ENCODE measurements at places on chromosomes 12 and 14.
A peak's percentile ranks its signal among the peaks of the same experiment; 100 is the strongest.

- no peak for DNase-seq
Observed at GRCh38 chr12:107894589-107894988, 120.1 kb downstream of the ASCL4 start.

DNA sequence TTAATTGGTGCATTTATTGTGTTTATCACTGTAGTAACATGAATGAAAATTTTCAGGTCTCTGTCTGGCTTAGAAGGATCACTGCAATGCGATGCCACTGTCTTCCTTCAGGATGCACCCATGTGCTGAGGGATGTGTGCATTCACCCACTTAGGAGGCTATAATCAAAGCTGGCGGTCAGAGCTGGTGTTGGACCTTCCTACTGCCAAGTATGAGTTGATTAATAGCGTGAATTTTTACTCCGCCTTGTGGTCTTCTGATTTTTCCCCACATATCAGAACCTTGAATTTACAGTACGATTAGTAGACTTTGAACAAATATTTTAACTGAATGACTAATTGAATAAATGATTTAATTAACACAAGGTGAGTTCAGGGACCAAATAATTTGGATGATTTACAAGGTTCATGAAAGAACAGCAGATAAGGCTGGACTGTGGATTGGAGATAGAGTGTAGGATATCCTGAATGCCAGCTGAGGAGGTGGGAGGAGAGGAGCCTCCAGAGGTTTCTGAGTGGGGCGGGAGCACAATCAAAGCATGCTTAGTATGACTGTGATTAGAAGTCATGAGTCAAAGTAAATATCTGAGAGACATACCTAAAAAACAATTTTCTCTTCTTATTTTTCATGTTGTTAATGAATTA is 50.1 kb downstream of the RERG start:
- no peak for DNase-seq

DNA sequence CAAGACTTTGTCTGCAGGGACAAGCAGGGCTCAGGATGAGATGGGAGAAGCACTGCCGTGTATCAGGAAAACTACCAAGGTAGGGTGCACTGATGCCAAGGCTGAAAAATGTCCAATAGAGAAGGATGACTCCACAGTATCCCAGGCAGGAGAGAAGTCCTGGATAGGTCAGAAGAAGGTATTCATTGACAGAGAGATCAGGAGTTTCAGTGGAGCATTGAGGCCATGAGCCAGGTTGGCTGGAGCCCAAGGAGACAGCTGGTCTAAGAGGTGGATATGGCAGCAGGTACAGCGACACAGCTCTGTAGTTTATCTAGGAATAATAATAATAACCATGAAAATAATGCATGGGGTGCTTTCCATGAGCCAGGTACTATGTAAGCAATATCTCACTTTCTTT is 180.9 kb downstream of the EXOC5 start:
- no peak for DNase-seq

GRCh38 chr12:32139064-32139421 is 32.4 kb downstream of the BICD1 start:
- DNase-seq, result no peak

DNA sequence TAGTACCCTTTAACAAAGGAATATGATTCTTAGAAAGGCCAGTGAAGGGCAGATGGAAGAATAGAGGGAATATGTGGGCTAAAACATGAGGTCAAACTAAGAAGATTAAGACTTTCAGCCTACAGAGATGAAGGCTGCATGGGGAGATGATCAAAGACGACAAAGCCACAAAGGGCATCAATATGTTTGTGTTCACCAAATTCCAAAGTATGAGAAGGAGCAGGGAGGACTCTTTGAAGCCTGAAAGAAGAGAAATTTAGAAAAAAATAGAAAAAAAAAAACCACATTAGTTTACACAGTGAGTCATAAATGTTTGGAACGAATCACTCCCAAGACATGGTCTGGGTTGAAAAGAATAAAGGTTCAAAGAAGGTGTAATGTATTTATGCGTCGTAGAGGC is 131.8 kb downstream of the NEDD1 start:
- no peak for DNase-seq

DNA sequence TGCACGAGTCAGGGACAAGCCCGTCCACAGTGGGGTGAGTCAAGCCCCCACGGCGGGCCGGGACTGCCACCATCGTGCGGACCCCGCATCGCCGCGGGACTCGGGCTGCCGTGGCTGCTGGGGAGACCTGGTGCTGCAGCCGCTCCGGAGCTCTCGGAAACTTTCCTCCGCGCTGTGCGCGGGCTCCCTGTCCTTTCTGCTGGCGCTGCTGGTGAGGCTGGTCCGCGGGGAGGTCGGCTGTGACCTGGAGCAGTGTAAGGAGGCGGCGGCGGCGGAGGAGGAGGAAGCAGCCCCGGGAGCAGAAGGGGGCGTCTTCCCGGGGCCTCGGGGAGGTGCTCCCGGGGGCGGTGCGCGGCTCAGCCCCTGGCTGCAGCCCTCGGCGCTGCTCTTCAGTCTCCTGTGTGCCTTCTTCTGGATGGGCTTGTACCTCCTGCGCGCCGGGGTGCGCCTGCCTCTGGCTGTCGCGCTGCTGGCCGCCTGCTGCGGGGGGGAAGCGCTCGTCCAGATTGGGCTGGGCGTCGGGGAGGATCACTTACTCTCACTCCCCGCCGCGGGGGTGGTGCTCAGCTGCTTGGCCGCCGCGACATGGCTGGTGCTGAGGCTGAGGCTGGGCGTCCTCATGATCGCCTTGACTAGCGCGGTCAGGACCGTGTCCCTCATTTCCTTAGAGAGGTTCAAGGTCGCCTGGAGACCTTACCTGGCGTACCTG is 1.1 kb downstream of the PDE3A start:
- DNase-seq, result peak; percentile 65

GRCh38 chr14:77240336-77240915 is 30.6 kb downstream of the NGB start:
- no peak for DNase-seq

- DNase-seq, result peak; percentile 85
Observed at GRCh38 chr14:88955455-88955854, 131.0 kb downstream of the TTC8 start.

DNA sequence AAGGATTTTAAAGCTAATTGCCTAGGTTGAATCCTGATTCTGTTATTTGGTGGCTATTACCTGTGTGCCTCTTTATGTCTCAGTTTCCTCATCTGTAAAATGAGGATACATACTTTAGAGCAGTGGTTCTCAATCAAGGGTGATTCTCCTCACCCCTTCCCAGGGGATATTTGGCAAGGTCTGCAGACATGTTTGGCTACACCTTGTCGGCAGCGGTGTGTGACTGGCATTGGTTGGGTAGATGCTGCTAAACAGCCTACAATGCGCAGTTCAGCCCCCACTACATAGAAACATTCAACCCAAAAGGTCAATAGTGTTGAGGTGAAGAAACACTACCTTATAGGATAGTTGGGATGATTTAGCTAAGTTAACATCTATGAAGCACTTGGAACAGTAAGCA is 23.4 kb downstream of the LDHB start:
- no peak for DNase-seq

DNA sequence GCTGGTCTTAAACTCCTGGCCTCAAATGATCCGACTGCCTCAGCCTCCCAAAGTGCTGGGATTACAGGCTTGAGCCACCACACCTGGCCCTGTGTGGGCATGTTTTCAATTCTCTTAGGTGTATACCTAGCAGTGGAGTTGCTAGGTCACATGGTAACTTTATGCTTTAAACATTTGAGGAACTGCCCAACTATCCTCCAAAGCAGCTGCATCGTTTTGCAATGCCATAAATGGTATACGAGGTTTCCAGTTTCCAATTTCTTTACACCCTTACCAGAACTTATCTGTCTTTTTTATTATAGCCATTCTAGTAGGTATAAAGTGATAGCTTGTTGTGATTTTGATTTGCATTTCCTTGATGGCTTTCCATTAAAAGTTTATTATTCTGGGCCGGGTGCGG is 25.1 kb downstream of the RBMS2 start:
- DNase-seq, result no peak

- peak; percentile 42 for DNase-seq
Observed at GRCh38 chr12:57216921-57217879, 606 bp downstream of the NXPH4 start.

- DNase-seq, result no peak
Observed at GRCh38 chr12:1916371-1917171, 1.9 kb downstream of the CACNA2D4 start.

- no peak for DNase-seq
Observed at GRCh38 chr14:24086193-24086955, 7.7 kb upstream of the PCK2 start.

DNA sequence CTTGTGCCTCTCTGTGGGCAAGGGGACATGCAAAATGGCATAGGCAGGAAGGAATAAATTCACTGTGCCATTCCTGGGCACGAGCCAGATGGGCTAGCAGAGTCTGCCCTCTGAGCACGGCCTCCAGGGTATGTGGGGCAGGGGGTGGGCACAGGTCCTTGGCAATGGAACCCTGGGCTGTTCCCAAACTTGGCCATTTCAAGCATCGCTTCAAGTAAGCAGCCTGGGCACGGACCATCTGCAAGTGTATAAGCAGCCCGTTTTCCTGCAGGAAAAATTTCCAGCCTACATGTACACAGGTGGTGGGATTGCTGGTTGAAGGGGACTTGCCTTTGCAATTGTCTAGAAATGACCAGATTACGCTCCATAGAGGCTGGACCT is 40.3 kb downstream of the CCDC85C start:
- no peak for DNase-seq

GRCh38 chr14:24070285-24071143 is 848 bp upstream of the CPNE6 start:
- DNase-seq, result no peak

DNA sequence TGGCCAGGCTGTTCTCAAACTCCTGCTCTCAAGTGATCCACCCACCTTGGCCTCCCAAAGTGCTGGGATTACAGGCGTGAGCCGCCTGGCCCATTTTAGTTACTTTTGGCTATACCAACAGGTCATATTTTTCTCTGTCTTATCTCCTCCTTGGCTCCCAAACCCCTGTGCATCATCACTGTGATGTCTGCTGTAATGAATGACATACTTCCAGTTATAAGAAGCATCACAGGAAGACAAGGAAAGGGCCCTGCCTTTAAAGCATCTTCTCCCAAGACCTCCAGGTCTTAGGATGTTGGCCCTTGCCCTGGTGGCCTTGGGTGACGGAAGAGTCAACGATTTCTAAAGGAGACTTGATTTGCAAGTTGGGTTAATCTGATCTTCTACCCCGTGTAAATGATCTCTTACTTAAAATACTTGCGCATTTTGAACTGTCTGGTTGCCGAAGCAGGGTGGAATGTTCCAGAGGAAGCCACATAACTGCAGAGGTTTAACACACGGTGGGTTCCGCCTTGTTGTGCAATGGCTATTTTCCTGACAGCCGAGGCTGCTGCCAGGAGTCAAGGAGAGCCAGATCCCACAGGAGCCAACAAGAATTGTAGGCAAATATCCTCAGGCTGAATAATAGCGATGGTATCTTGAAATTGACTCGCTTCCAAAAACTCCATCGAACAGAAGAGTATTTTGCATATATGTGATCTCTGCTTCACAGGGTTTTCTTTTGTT is 55.7 kb upstream of the PLXNC1 start:
- DNase-seq, result no peak

DNA sequence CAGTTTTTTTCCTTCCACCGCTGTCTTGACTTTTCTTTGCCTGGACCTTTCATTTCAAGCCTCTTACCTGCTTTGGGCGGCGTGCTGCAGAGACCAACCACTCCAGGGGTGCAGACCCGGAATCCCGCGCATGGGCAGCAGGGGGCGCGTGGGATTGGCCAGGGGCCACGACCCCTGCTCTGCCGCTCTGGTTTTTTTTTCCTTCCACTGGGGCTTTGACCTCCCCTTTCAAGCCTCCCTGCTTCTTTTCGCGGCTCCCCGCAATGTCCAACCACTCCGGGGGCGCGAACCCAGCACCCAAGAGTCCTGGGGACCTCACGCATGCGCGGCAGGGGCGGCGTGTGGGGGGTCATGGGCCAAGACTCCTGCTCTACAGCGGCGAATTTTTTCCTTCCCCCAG is 325.1 kb downstream of the ALG10 start:
- no peak for DNase-seq

GRCh38 chr14:61749264-61749663 is 13.0 kb upstream of the SNAPC1 start:
- no peak for DNase-seq

DNA sequence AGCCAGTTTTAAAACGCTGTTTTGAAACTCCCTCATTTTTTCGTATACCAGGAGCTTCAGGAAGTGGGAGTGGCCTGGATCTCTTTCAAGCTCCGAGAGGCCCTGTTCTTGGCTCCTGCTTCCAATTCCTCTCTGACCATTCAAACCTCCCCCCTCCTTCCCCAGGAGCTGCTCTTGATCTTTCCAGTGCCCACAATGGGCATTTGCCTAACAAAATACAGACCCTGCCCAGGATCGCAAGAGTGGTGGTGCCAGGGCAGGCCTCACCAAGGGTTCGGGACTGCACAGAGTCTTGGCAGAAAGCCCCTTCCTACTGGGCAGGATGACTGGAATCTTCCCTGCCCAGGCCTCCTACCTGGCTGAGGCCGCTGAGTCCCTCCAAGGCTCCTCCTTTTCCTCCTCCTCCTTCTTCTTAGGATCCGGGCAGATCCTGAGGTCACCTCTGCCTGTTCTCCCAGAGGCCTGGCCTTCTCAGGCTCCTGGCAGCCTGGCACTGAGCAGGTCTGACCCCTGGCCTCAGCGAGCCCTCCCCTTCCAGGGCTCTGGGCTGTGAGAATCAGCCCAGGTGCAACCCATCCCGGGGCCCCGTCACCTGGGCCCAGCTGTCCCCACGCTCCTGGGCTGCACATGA is 46.9 kb upstream of the NOS1 start:
- DNase-seq, result peak; percentile 71

DNA sequence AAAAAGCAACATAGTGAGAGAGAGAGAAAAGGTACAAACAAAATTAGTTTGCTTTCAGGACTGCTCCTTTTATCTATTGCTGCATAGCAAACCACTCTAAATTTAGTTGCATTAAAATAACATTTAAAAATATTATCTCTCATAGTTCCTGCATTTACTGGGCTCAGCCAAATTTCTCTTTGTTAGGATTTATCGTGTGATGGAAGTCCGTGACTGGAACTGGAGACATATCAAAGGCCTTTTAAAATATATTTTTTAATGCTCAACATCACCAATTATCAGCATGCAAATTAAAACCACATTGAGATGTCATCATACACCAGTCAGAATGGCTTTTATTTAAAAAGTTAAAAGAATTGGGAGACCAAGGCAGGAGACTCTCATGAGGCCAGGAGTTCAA is 107.6 kb upstream of the SYT1 start:
- DNase-seq, result no peak

- DNase-seq, result peak; percentile 75
Observed at GRCh38 chr12:91189516-91189915, 6.9 kb upstream of the DCN start.

- DNase-seq, result no peak
Observed at GRCh38 chr12:91037276-91037675, 20.5 kb downstream of the KERA start.

GRCh38 chr14:68979021-68979721 is at the start of gene ACTN1:
ACTN1 (minus strand) TSS chr14:68979302; CDS start chr14:68979056, 246 bp downstream.
- peak; percentile 99 for DNase-seq

DNA sequence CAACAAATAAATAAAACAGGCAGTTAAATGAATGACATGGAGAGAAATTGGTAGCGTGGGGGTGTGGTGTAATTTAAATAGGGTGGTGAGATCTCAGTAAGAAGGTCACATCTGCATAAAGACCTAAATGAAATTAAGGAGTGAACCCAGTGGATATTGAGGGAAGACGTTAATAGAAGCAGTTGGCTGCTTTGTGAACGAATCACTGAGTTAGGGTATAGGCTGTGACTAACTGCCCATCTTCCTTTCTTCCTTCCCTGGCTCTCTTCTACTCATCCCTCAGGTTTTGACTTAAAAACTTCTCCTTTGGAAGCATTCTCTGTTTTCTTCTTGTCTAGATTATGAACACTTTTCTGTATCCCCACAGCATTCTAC is 64.7 kb downstream of the BTG1 start:
- no peak for DNase-seq

- no peak for DNase-seq
Observed at GRCh38 chr12:131980263-131980662, 30.5 kb downstream of the EP400 start.
